ENCODE measurements at places on chromosomes 13 and 19. TPM values are rescaled to one million over a fixed set of nuclear protein-coding genes. Genes with fewer than 3 reads are reported as not detected.

DNA sequence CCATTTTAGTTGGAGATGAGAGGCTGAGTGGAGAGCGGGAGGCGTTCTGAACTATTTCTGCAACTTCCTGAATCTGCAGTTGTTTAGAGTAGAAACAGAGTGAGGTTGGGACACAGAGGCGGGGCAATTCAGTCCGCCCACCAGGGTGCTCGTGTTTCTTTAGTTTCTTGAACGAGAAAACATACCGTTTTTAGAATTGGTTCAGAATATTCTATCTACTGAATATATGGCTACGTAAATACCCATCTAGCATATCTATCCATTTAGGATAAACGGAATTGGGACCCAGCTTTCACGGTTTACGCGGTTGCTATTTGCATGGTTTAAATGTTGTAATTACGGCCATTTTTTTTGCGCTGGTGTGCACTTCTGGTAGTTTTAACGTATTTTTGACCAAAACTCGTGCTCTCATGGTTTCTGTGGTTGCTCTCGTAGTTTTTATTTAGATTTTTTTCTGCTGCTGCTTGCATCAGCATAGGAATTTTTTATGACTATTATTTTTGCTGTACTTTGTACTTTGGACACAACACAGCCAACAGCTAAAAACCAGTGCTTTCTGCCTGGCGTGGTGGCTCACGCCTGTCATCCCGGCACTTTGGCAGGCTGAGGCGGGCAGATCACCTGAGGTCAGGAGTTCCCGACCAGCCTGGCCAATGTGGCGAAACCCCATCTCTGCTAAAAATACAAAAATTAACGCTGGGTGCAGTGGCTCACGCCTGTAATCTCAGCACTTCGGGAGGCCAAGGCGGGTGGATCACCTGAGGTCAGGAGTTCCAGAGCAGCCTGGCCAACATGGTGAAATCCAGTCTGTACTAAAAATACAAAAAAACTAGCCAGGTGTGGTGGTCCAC lies 32.7 kb downstream of the TIMM13 start:
- no peak for DNase-seq

DNA sequence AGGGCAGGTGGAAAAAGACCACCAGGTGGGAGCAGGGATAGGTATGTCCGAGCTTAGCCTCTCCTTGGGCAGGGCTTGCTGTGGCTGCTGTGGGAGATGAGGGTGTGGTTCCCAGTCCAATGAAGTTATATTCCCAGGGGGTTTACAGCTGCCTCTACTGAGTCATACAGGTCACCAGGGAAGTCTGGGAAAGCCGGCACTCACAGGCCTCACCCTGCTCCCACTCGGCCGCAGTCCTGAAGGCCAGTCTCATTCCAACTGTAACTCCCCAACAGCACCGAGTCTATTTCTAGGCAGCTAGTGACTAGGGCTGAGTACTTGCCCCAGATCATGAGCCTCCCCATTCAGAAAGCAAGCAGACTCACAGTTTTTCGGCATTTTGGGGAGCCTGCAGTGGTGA lies 77.1 kb downstream of the FNDC3A start:
- no peak for DNase-seq

The KLF1 gene
- 3.2 TPM for total RNA-seq

The NXNL1 gene
- total RNA-seq: not detected

GRCh38 chr19:30256496-30256850 lies 115.7 kb upstream of the ZNF536 start:
- no peak for DNase-seq

The PLA2G4C gene
- 24.8 TPM for total RNA-seq

The CYP4F8 gene
- not detected for total RNA-seq

DNA sequence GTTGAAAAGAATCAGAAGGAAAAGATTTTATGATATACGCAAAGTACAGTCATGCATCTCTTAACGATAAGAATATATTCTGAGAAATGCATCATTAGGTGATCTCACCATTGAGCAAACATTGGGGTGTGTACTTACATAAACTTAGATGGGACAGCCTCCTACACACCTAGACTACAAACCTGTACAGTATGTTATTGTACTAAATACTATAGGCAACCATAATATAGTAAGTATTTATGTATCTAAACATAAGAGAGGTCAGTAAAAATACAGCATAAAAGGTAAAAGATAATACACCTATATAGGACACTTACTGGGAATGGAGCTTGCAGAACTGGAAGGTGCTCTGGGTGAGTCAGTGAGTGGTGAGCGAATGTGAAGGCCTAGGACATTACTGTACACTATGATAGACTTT lies 254.6 kb downstream of the SPRY2 start:
- DNase-seq: no peak

DNA sequence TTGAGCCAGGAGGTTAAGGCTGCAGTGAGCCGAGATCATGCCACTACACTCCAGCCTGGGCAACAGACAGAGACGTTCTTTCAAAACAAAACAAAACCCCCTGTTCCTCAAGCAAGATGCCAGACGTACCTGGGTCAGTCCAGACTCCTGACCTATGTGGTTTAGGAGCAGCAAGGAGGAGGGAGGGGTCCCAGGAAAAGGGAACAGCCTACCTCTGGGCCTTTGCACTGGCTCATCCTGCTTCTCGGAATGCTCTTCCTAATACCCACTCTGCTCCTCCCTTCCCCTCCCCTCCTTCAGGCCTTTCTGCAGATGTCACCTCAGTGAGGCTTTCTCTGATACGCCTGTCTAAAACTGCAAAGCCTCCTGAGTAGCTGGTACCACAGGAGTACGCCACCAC lies 9.5 kb downstream of the RINL start:
- DNase-seq: no peak

- DNase-seq: no peak
Observed at GRCh38 chr19:16384688-16385087, 60.1 kb downstream of the KLF2 start.

The FCER2 gene
- 0.50 TPM for total RNA-seq

The TMPRSS9 gene
- total RNA-seq: 0.59 TPM

The ZNF726 gene
- total RNA-seq: 9.9 TPM

DNA sequence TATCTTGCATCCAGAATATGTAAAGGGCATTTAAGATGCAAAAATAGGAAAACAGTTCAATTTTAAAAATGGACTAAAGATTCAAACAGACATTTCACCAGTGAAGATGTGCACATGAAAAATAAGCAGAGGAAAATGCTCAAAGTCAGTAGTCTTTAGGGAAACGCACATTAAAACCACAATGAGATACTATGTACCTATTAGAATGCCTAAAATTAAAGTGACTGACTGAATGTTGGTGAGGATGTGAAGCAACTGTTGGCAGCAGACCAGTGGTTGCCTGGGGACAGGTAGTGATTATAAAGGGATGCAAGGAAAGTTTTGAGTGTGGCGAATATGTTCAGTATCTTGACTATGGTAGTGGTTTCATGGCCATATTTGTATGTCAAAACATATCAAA lies 75.2 kb downstream of the DGKH start:
- no peak for DNase-seq
